Stimulated activated effector memory CD8-positive, alpha-beta T cell treated with anti-CD3 and anti-CD28 coated beads, Interleukin-12 subunit alpha, Interleukin-12 subunit beta, amount 100 ng/mL, for 72 hours (primary cell): ENCODE measurements at places on chromosomes 5 and 9.
A peak's percentile ranks its signal among the peaks of the same experiment; 100 is the strongest.

DNA sequence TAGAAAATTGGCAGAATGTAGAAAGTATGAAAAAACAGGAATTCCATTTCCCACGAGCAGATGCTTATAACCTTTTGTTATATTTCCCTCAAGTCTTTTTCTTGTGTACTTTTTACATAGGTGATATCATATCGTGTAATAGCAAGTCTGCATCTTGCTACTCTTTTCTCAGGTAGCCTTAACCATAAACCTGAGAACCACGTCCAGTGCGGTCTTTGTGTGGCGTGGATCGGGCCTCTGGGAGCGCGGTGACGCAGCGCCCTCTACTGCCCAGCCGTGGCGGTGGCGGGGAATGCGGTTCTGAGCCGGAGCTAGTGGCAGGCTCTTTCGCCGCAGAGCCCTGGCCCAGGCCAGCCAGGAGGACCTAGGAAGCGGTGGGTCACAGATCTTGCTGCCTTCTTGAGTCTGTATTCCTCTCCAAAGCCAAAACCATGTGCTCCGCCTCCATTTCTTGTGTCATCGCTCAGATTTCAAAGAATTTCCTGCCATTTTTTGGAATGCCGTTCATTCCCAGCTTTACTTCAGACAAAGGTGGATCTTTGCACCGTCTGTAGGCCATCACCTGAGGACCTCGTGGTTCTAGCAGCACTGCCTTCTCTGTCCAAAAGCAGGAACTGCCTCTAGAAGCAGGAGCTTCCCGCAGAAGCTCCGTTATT lies 71.9 kb downstream of the MVB12B start:
- DNase-seq: peak; percentile 89

- no peak for DNase-seq
These were observed 23.4 kb downstream of the WNK2 start for GRCh38 chr9:93207326-93207814.

- DNase-seq: no peak
These were observed 348.2 kb downstream of the ZSWIM6 start for GRCh38 chr5:61680247-61680646.

DNA sequence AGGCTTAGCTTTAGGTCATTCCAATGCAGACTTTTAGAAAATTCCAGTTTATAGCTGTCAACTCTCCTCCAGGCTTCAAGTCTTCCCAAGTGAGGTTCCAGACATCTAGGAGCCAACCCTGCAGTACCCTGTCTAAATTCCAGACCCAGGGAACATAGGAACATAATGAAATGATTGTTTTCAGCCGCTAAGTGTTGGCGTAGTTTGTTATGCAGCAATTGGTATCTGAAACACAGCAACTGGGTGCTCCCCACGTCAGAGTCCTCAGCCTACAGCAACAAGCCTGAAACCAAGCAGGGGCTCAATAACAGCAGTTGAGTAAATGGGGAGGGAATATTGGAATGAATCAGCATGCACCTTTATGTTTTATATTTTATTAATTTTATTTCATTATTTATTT lies 66.8 kb downstream of the BOD1 start:
- no peak for DNase-seq

GRCh38 chr9:89284076-89284475 lies 26.9 kb upstream of the CKS2 start:
- DNase-seq: no peak

GRCh38 chr5:36660397-36661049 lies 54.1 kb downstream of the SLC1A3 start:
- no peak for DNase-seq

- DNase-seq: no peak
These were observed 123.9 kb downstream of the RAB3C start for GRCh38 chr5:58706736-58707135.

- no peak for DNase-seq
These were observed 167.1 kb downstream of the NIPBL start for GRCh38 chr5:37043693-37044092.

- DNase-seq: no peak
These were observed 6.7 kb downstream of the ADAMTSL1 start for GRCh38 chr9:18480662-18481093.

DNA sequence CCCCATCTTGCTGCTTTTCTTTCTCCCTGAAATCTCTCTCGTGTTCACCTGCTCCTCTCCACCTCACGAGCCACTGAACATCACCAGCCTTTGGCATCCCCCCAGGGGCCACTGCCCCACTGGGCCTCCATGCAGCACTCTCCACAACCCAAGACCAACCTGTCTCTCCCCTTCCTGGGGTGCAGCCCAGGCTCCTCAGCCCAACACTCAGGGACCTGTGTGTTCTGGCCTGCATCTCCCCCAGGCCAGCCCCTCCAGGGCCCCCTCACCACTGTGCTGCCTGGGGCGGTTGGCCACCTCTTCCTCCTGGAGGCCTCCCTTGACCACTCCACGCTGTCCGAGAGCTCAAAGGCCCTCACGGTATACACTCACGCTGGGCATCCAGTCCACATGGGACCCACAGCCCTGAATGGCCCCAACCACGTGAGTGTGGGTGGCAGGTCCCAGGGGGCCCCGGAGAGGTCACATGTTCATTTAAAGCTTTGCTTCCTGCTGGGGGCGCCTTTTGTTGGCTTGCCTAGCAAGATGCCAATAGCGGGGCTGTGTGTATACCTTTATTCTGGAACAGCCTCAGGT lies 453 bp upstream of the DOK3 start:
- DNase-seq: no peak

GRCh38 chr9:93681269-93682154 lies 105.1 kb downstream of the PHF2 start:
- DNase-seq: peak; percentile 41

GRCh38 chr9:127942216-127943010 lies 4.8 kb upstream of the DPM2 start:
- peak; percentile 79 for DNase-seq

- no peak for DNase-seq
These were observed 27.2 kb downstream of the SCAMP1 start for GRCh38 chr5:78387468-78388153.
